ENCODE measurements at places on chromosomes 16 and 17.

GRCh38 chr16:65574326-65574966 is 452.6 kb upstream of the CDH11 start:
- no peak for DNase-seq

DNA sequence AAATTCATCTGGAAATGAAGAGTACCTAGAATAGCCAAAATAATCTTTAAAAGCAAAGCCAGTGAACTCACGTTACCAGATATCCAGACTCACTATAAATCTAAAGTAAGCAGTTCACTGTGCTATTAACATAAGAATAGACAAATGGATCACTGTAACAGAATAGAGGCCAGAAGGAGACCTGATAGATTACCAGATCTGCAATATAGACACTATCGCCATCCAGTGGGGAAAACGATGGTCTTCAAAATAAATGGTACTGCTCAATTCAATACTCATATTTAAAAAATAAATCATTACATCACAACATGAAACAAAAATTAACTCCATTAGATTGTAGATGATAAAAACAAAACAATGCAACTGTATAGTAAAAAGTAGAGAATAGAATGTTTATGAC is 158.6 kb upstream of the CDH8 start:
- DNase-seq: no peak

DNA sequence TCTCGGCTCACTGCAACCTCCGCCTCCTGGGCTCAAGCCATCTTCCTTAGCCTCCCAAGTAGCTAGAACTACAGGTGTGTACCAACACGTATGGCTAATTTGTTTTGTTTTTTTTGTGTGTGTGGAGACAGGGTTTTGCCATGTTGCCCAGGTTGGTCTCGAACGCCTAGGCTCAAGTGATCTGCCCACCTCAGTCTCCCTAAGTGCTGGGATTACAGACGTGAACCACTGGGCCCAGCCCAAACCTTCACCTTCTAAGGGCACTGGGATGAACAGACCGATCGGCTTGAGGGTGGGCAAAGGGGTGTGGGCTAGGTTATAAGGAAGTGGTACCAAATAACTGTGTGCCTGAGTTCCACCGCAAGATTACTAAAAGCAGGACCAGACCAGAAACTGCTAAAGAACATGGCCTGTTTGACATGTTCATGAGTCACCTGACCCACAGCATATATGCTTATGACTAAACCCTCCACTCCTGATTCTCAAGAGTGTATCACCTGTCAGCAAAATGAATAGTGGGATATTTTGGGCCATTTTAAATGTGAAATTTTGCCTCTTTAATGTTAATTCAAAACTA is 8.1 kb downstream of the TMEM97 start:
- DNase-seq: no peak

DNA sequence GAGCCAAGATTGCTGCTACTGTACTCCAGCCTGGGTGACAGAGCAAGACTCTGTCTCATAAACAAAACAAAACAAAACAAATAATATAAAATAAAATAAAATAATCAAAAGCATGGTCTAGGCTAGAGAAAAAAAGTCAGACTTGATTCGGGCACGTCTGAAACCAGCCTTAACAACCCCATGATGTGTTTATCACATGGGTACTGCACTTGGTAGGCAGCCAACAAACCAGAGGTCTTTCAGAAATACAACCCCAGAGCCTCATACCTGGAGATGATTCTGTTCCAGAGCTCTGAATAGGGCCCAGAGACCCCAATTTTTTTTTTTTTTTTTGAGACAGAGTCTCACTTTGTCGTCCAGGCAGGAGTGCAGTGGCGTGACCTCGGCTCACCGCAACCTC is 9.6 kb upstream of the HAPSTR1 start:
- DNase-seq: no peak

- DNase-seq: no peak
Observed at GRCh38 chr16:11379420-11379819, 34.2 kb downstream of the RMI2 start.

- no peak for DNase-seq
Observed at GRCh38 chr16:27238016-27238587, 30.5 kb downstream of the NSMCE1 start.

DNA sequence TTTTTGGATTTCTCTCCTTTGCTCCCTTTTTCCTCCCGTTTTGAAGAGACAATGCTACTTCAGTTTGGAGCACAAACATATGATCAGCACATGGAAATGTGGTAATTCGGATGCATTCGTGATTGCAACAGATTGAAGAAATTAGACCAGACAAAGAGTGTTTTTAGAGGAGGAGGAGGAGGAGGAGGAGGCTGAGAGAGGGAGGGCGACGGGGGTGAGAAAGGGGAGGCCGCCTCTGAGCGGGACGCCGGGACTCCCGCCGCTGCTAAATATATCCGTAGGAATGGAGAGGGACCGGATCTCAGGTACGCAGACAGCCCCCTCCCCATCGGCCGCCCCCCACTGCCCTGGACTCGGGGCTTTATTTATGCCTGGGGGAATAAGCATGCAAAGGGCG is 179.3 kb downstream of the SEC14L1 start:
- DNase-seq: no peak

DNA sequence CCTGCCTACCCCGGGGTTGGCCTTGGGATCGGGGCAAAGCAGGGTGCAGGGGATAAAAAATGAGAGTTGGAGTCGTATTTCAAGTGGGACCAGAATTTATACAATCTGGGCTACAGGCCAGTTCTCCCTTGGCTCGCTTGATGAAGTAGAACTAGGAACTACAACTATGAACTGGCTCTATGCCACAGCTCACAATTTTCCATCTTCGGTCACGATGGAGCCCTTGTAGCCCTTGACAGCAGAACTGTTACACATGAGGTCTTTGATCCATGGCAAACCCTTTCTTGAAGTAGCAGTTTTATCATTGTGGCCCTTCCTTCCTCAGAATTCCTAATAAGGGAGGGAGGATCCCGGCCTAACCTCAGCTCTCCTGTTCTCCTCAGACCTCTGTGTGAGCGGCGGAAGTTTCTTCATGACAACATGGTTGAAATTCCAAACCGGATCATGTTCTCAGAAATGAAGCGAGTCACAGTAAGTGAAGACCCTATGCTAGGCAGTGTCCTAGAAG is 17.1 kb downstream of the LIG3 start:
- DNase-seq: no peak

- no peak for DNase-seq
Observed at GRCh38 chr16:88839026-88839529, 17.7 kb downstream of the GALNS start.

DNA sequence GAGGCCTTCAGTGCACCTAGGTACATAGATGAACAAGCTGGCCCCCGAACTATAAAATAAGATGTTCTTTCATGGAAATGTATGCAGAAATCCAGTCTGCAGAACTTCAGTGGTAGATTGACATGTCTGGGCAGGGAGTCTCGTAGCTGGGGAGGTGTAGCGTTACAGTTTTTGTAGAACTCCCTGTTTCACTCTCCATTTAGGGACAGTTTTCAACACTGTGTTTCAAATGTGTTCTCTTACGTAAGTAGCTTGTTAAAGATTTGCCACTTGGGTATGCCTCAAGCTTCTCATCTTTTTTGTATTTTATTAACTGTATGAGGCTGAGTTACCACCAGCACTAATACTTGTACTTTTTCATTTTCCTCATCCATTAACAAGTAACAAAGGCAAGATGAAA is 46.6 kb downstream of the PLD6 start:
- DNase-seq: no peak

DNA sequence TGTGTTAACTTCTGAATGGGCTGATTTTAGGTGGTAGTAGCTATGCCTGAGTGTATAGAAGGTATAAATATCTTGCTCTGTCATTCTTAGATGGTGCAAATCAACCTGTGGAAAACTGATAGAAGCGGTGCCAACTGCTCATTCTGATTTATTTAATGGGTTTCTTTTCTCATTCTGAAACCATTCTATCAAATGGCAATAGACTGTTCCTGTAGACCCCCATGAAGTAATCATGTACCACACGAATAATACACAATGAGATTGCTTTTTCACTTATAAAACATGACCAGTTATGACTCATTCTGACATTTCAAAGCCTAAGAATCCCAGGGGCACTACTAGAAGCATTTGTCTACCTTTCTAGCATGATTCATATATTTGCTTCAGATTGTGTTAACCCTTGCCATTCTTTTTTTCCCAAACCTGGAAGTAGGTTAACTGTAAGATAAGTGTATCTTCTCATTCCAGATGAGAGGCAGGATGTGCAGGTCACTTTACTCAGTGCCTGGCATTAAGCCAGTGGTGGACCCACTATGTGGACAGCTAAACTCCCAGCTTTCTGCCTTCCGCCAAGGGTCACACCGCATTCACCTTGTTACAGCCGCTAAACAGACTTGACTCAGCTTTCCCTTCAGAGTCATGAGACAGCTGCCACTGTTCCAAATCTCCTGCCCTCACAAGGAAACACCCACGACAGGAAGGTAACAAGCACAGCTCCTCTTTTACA is 16.4 kb upstream of the SLC16A11 start:
- no peak for DNase-seq

GRCh38 chr16:65235339-65236177 is 113.7 kb upstream of the CDH11 start:
- no peak for DNase-seq

DNA sequence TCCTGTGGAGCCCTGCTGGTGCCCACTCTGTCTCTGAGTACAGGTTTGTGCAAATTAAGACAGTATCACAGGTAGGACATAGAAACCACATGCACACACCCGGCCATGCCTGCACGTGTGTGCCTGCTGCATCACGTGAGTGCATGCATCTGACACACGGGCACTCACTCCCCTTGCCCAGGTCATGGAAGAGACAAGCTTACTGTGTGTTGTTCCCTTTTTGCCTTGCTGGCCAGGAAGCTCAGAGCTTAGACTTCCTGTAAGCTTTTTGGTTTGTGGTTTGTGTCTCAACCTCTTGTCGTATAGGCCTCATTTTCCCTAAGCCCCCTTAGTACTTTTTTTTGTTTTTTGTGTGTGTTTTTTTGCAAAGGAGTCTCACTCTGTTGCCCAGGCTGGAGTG is 25.0 kb downstream of the ZNF469 start:
- DNase-seq: no peak

- DNase-seq: no peak
Observed at GRCh38 chr17:35214192-35214591, 20.0 kb upstream of the SLC35G3 start.

DNA sequence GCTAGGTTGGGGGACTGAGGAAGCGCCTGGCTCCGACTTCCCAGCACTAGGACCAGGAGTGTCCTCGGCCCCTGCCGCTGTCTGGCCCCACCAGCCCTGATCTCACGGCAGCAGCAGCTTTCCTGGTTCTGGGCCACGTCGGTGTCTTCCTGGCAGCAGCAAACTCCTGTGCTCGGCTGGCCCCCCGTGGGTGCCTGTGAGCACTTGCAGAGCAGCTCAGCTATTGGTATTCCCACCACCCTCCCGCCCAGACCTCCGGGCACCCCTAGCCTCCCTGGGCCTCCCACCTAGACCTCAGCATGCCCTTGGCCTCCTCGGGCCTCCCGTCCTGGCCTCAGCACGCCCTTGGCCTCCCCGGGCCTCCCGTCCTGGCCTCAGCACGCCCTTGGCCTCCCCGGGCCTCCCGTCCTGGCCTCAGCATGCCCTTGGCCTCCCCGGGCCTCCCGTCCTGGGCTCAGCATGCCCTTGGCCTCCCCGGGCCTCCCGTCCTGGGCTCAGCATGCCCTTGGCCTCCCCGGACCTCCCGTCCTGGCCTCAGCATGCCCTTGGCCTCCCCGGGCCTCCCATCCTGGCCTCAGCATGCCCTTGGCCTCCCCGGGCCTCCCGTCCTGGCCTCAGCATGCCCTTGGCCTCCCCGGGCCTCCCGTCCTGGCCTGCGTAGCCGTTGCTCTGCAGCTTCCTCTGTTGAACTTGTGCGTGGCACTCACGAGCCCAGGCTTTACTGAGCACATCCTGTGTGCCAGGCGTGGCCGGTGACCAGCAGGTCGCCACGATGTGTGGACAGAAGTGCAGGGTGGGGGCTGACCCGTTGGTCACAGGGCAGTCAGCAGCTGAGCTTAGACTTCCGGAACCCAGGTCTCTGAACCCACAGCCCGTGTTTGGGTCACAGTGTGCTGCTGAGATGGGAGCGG is 51.8 kb upstream of the ACSF3 start:
- no peak for DNase-seq

- DNase-seq: no peak
Observed at GRCh38 chr17:70613681-70614080, 444.3 kb downstream of the KCNJ2 start.

DNA sequence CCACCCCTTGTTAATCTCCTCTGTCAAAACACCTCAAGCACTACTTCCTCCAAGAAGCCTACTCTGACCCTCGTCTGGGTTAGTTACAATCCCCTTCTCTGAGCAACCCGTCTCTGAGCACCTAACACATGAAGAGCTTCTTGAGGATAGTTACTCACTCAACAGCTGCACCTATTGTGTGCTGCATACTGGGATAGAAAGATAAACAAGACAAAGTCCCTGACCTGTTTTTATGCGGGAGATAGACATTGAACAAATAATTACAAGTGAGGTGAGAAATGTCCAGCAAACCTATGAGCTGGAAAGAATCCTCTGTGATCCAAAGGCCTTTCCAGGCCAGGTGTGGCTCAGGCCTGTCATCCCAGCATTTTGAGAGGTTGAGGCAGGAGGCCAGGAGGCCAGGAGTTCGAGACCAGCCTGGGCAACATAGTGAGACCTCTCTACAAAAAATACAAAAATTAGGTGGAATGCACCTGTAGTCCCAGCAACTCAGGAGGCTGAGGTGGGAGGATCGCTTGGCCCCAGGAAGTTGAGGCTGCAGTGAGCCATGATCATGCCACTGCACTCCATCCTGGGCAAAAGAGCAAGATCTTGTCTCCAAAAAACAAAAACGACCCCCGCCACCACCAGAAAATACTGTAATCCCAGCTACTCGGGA is 5.5 kb upstream of the ZNF771 start:
- DNase-seq: no peak

- no peak for DNase-seq
Observed at GRCh38 chr17:66369830-66370229, 67.4 kb downstream of the PRKCA start.

GRCh38 chr16:27665881-27666280 is 115.9 kb downstream of the KATNIP start:
- DNase-seq: no peak

DNA sequence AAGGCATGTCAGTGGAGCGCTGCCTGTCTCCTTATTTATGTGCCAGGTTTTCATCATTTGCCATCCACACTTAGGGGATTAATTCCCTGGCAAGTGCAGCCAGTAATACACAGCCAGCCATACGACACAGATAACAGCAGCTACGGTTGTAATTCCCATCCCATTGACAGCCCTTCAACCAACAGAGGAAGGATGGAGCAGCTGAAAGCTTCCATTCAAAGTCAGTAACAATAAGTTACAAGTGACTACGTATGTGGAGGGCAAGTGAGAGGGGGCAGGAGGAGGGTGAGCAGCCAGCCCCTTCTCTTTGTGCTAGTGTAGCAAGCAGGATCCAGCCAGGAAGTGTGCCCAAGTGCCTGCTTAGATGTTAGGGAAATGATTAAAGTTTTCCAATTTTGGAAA is 53.8 kb upstream of the LYRM9 start:
- DNase-seq: no peak
